T-helper 9 cell (primary cell): ENCODE measurements at places on chromosomes 4 and X.

- no peak for DNase-seq
Observed at GRCh38 chr4:186203406-186203805, 12.0 kb downstream of the CYP4V2 start.

GRCh38 chr4:186081202-186081807 is 12.3 kb downstream of the TLR3 start:
- no peak for DNase-seq

DNA sequence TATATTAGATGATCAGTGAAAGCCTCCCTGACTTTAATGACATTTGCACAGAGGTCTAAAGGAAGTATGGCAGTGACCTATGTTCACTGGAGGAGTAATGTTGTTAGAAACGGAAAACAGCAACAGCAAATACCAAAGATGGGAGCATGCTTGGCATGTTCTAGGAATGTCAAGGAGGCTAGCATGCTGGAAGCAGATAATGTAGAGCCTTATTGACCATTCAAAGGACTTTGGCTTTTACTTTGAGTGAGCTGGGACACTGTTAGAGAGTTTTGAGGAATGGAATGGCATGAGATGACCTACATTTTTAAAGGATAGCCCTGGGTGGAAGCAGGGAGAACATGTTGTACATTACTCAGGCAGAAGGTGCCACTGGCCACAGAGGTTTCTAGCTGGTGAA is 6.0 kb downstream of the RPA4 start:
- DNase-seq, result no peak

- DNase-seq, result no peak
Observed at GRCh38 chr4:186234367-186234766, 7.1 kb downstream of the KLKB1 start.

- DNase-seq, result no peak
Observed at GRCh38 chr4:110840221-110840654, 217.4 kb upstream of the PITX2 start.

DNA sequence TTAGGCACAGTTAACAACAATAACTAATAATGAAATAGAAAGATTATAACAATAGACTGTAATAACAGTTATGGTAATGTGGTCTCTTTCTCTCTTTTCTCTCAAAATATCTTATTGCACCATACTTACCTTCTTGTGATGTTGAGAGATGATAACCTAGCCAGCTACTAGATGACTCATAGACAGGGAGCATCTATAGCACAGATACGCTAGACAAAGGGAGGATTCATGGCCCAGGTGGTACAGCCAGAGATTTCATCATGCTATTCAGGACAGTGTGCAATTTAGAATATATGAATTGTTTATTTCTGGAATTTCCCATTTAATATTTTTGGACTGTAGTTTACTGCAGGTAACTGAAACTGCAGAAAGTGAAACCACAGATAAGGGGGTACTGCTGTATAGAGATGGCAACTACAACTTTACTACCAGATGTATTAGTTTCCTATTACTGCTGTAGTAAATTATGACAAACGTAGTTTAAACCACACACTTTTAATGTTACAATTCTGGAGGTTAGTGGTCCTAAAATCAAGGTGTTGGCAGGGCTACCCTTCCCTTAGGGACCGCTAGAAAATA is 41.8 kb upstream of the MAGED1 start:
- DNase-seq, result no peak

GRCh38 chrX:134315866-134316265 is 78.9 kb downstream of the CCDC160 start:
- no peak for DNase-seq

DNA sequence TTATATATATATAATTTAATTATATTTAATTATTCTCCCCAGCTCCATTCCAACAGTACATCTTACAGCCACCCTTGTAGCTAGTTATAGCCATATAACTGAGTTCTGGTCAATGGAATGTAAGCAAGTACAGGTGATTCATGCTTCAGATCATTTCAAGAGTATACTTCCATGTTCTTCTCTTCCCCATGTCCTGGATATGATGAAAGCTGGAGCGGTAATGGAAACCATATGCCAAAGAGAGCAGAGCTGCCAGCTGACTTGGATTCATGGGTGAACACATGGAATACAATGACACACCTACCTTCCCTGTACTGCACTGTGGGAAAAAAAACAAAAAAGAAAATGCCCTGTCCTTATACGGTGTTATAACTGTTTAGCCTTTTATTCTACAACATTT is 17.5 kb upstream of the CORIN start:
- no peak for DNase-seq

GRCh38 chrX:15894724-15895123 is 40.1 kb upstream of the AP1S2 start:
- no peak for DNase-seq

GRCh38 chr4:55742655-55743202 is 76.9 kb upstream of the EXOC1L start:
- DNase-seq, result no peak

DNA sequence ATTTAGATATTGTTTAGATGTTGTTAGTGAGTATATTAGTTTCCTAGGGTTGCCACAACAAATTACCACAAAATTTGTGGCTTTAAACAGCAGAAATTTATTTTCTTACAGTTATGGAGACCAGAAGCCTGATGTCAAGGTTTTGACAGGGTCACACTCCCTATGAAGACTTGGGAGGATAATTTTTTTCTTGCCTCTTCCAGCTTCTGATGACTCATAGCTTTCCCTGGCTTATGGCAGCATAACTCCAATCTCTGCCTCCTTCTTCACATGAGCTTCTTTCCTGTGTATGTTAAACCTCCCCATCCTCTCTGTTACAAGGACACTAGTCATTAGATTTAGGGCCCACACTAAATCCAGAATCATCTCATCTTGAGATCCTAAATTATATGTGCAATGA is 20.9 kb upstream of the RAB40A start:
- no peak for DNase-seq

DNA sequence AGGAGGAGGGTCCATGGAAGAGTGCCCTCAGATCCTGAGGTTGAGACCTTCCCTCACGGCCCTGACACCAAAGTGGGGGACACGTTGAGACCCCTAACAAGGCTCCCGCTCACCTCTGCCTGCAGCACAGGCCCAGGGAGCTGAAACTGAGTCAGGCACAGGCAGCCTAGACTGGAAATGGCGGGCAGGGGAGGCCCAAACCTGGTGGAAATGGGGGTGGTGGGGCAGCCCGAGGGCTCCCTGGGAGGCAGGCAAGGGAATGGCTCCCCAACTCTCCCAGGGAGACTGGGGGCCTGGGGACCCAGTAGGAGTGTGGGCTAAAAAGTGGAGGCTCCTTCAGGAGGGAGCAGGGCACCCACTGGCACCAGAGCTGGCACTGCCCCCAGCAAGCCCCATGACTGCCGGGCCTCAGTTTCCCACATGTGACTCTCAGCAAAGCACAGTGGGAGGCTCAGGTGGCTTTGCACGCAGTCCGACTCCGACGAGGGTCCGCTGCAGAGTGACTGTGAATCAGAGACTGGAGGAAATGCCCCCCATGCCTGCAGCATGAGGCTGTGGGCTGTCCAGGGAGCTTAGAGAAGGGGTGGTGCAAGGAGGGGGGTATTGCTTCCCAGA is 5.9 kb downstream of the NKX1-1 start:
- no peak for DNase-seq

DNA sequence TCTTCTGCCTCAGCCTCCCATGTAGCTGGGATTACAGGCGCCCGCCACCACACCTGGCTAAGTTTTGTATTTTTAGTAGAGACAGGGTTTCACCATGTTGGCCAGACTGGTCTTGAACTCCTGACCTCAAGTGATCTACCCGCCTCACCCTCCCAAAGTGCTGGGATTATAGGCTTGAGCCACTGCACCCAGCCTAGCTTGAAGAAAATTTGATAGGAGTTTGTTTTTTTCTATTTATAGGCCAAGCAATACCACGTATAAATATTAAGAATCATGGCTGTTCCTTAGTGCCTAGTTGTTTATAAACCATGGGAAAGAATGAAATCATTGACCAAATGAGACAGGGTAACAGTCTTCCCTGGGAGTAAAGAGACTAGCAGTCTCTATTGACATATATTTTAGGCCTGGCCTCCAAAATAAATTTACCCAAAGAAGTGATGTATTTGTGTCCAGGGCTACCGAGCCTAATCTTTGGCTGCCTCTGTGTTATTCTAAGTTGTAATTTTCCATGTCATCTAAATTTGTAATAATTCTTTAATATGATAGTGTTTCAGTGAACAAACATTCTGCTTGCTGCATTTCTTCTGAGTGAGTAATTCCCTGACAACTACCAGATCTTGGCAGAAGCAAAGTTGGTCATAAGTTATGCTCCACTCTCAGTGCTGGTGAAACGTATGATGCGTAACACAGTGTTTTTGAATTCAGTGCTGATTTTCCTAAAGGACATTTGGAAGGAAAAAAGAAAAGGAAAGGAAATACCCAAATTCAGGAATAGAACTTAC is 10.3 kb downstream of the PKD2 start:
- no peak for DNase-seq

DNA sequence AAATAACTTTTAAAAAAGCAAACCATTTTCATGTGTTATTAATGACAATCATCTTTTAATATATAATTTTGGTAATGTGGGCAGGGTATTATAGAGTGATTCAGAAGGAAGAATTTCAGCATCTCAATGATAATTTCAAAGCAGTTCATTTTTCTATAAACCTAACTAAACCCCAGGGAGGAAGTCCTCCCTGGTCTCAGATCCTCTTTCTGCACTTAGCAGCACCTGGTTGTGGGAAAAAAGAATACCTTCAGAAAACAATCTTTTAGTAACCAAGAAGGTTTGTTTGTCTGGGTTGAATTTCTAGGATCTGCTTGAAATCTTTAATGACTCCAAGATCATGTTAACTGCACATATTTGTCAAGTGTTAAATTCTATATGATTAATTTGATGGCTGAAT is 29.9 kb downstream of the DKK2 start:
- no peak for DNase-seq

- no peak for DNase-seq
Observed at GRCh38 chr4:117225471-117225870, 140.1 kb upstream of the TRAM1L1 start.

GRCh38 chr4:168241953-168242352 is 76.6 kb downstream of the DDX60 start:
- DNase-seq, result no peak

DNA sequence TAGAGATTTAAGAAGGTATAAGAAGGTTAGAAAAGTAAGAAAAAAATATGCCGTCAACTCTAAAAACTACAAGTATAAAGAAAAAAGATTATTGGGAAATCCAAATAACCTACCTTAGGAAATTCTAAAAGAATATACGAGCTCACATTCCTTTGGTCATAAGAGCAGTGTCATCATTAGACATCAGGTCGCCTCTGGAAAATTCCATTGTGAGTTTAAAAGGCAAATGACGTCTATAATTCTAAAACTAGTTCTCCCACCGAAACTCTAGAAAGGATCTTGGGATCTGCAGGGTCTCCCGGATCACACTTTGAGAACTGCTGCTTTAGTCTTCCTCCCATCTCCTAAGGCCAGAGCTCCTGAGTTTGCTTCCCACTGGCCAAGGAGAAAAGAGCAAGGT is 518 bp upstream of the SAT1 start:
- no peak for DNase-seq

- no peak for DNase-seq
Observed at GRCh38 chr4:55762819-55763218, 56.8 kb upstream of the EXOC1L start.

- no peak for DNase-seq
Observed at GRCh38 chr4:182754895-182755294, 162.3 kb downstream of the DCTD start.

DNA sequence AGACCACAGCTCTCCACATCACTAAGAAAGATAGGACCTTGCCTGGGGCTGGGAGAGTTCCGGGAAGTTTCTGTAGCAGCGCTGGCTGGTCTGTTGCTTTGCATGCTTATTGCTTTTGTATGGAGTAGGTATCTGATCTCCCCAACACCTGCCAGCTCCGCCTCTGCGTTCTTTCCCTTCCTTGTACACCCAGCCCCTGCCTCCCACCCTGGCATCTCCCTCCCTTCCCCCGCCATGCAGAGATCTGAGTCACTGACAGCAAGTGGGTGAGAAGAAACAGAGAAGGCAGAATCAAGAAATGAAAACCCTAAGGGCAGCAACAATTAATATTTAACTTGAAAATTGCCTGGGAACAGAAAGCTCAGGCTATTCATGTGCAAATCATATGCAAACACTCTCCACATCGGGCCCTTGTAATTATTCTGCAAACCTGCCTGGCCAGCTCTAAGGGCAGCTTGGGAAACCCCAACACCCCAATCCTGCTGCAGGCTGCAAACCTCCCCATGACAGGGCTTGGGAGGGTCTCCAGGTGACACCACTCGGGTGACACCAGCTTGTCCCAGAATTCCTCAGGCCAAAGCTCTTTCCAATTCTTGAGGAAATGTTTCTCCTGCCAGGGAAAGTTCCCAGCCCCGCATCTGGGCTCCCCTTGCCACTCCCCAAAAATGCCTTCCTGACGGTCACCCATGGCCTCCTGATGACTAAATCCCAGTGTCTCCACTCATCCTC is 257.2 kb downstream of the FBXW7 start:
- DNase-seq, result no peak

DNA sequence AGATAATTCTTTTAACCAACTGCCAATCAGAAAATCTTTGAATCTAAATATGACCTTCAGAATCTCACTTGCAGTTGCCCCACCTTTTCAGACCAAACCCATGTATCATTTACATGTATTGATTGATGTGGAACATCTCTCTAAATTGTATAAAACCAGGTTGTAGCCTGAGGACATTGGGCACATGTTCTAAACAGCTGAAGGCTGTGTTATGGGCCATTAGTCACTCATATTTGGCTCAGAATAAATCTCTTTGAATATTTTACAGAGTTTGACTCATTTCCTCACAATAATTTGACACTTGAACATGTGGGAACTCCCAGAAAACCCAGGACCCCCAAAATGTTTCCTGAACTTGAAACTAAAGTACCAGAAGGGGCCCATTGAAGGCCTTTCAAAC is 58.7 kb downstream of the UGT2B10 start:
- DNase-seq, result no peak

- DNase-seq, result no peak
Observed at GRCh38 chr4:19380600-19380999, 871.1 kb upstream of the SLIT2 start.

GRCh38 chr4:14084598-14084997 is 457.1 kb upstream of the BOD1L1 start:
- DNase-seq, result no peak

- no peak for DNase-seq
Observed at GRCh38 chr4:7224001-7224400, 31.7 kb downstream of the SORCS2 start.

DNA sequence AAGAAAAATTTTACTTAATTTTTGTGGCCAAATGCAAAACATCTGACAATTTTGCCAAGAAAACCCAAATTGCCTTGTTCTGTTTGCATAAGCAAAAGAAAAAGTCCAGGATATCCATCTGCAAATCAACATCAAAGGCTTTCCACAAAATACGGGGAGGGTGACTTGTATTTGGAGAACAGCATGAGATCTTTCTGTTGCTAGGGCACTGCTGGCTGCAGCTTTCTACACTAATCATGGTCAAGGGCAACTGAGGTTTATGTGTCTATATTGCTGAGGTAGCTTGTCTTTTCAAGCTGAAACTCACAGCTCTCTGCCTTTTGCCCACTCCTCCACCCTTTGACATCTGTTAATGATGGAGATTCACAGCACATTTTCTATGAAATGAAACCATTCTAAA is 389.1 kb downstream of the NKX6-1 start:
- no peak for DNase-seq

- no peak for DNase-seq
Observed at GRCh38 chrX:87409113-87409841, 108.3 kb upstream of the KLHL4 start.
